Activated effector memory CD4-positive, alpha-beta T cell treated with Interleukin-2 at 50 U/mL for 16 hours (primary cell): ENCODE measurements at places on chromosomes 5 and 9.

- DNase-seq: no peak
Observed at GRCh38 chr9:85156652-85157051, 487.1 kb downstream of the NTRK2 start.

DNA sequence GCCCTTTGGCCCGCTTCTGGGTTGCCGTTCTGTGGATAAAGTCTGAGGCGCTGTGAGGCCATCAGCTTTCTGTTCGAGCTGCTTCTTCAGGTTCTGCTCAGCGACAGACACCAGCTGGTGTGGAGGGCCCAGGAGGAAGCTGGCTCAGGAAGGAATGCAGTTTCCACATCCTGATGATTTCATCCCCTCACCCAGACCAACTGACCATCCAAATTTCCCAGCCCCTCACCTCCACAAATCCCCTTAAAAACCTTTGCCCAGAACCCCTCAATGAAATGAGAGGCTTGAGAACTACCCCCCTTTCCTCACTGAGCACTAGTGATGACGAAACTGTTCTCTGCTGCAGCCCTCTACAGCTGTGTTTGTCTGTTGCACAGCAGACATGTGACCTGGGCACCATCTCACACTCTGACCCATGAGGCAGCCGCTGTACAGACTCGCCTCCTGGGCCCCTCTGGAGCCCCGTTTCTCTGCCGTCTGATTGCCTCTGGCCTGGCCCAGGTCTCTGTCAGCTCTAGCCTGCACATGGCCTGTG, 45.4 kb downstream of the SPATA31C2 start:
- DNase-seq: no peak

DNA sequence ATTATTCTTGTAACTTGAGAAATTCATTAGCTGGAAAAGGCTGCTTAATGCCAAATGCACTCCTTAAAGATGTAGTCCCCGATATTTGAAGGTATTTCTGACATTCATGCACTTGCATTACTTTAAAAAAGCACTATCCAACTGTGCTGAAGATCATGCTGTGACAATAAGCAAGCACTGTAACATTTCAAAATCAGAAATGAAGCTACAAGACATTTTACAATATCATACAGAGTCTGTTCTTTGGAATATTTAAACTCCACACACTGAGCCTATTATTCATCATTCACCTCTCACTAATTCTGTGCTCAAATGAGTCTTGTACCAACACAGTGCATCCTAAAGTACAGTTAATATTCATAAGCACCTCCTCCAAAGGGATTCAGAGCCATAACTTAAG, 413.2 kb downstream of the CETN3 start:
- DNase-seq: no peak

DNA sequence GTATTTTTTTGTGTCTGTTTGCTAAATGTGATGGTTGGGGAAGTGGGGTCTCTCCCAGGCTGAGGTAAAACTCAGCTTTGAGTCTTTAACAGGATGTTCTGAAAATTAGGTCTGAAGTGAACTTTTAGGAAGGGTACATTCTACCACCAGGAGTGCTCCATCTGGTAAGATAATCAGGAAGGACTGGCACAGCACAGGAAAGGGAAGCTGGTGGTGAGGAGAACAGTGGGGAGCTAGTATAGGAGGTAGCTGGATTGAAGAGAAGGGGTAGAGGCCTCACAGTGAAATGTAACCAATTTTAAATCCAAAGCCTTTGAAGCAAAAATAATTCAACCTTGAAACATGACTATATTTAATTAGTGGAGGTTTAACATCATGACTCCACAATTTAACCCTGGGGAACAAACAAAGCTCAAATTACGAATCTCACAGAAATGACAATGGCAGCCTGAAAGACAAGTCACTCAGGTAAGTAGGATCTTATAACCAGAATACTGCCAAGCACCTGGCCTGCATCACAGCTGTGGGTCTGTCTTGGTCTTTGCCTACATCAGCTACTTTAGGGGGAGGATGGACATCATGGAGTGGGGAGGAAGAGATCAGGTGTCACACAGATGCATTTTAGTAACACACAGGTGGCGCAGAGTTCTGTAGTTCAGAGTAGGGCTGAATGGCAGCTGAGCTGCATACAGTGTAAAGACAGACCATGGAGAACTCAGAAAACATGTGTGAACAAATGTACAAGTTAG, 445.3 kb downstream of the DMRT2 start:
- no peak for DNase-seq

DNA sequence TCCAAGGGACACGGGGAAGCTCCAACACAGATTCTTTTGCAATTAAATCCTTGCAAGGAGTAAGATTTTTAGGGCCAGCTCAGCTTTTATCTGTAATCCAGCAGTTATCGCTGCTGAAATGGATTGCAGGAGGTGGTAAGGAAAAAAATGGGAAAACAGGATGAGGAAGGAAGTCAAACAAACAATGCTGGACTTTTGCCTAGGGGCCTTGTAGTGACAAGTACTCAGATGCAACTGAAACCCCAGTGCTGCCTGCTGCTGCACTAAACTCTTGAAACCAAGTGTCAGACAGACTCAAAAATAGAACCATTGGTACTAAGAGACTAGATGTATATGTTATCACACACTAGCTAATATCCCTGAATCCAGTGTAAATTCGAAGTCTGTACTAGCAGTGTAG, 309.2 kb downstream of the CTNND2 start:
- no peak for DNase-seq

GRCh38 chr9:114055061-114055460, 23.0 kb downstream of the AMBP start:
- DNase-seq: no peak

- DNase-seq: no peak
Observed at GRCh38 chr9:135248721-135249120, 161.3 kb downstream of the OLFM1 start.

DNA sequence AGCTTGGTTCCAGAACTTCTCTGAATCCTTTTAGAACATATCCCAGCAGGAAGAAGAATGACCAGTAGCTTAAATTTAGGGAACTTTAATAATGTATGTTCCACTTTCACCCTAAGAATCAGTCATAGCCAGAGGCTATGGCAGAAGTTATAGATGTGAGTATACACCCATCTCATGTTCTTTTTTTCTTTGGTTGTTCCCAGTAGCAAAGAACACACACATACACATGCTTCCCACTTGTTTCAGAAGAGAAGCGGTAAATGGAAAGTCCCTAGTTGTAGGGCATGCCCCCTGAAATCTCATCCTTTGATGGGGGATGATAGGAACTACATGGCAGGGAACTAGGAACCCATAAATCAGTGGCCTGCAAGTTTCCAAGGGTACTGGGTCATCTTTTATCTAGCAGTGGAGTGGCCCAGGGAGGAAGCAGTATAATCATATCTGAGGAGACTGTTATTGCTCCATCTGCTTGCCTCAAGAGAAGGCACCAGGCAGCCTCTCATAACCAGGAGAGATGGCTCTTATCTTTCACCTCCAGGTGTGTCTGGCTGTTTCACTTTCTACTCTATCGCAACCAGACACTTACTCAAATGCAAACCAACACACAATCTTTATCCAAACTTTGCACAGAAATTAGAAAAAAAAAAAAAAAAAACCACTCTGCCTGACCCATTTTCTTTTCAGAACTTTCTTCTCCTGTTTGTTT, 109.5 kb downstream of the SNCAIP start:
- DNase-seq: no peak

DNA sequence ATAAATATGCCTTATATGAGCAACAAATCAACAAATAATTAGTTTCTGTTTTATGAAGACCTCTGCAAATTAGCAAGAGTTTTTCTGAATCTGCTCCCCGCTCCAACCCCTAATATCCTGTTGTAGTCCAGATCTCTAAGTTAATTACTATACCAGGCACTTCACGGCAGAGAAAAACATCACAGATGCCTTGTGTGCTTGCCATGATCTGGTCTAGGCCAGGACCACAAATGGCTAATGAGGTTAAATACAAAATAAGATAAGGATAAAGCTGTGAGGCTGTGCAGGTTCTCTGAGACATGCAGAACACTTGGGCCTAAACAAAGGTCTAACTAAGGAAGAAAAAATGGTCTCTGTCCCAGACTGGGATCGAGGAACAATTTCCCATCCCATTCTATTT, 150.8 kb downstream of the SLIT3 start:
- DNase-seq: no peak

DNA sequence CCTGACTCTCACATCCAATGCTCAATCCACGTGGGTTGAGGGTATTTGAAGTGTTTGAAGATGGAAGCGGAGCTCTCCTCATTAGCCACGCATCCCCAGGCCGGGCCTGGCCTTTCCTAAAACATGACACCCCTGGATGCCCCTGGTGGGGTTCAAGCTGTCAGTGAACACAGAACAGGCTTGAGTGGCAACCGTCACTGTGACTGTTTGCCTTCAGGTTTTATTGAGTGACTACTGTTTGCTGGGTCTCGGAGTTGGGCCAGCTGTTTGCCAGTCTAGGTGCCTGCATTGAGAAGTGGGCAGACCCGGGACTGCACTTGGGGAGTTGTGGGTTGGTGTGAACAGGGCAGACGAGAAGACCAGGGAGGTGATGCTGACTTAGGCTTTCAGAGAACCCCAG, 7.8 kb upstream of the OLFM1 start:
- no peak for DNase-seq

- DNase-seq: no peak
Observed at GRCh38 chr9:37412431-37413151, 9.9 kb upstream of the GRHPR start.

DNA sequence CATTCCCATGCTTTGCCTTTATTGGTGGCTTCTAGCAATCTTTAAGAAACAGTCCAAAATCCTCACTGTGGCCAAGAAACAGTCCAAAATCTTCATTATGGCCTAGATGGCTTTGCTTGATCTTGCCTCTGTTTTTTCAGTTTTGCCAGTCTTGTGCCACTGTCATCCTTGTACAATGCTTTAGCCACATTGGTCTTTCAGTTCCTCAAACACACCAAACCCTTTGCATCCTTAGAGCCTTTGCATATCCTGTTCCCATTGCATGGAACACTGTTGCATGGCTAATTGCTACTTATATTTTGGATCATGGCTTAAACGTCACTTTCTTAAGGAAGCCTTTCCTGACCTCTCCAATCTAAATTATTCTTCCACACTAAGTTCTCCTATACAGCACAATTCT, 22.1 kb downstream of the MRRF start:
- DNase-seq: no peak
